Stimulated activated naive CD4-positive, alpha-beta T cell treated with Interleukin-2 at 50 U/mL for 16 hours (primary cell): ENCODE measurements at places on chromosomes 2 and 18.

- DNase-seq: no peak
These were observed 11.8 kb downstream of the CD8A start for GRCh38 chr2:86778957-86779356.

DNA sequence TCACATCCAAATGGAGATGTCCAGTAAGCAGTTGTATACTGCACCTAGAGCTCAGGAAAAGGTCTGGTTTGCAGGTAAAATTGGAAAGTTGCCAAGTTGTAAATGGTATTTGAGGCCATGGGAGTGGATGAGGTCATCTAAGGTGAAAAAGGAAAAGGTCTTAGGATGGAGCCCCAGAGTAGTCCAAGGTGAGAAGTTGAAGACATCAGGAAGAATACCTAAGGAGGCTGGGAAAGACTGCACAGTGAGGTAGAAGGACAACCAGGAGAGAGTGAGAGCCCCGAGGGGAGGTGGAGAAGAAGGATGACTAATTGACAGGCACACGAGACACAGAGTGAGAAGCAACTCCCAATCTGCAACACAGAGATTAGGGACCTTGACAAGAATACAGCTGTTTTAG lies 10.7 kb downstream of the DPP4 start:
- no peak for DNase-seq

GRCh38 chr2:233997707-233998106 lies 52.8 kb upstream of the SPP2 start:
- DNase-seq: no peak

- DNase-seq: no peak
These were observed 140.2 kb downstream of the PLCL1 start for GRCh38 chr2:197944416-197945096.

DNA sequence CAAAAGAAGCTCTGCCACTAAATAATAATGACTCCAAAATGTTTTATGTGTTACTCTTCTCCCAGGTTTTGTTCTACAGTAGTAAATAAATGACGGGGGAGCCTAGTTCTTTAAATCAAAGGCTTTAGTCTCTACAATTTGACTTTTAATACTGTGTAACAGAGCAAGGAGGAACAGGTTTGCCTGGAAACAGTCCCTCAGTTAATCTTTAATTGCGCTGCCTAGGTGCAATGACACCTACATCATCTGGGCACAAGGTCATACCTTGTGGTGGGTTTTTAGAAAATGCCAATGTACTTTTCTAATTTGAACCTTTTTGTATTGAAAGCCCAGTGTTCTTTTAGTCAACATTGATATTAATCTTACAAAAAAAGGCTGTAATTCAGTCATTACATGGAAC lies 287.3 kb upstream of the SETBP1 start:
- DNase-seq: no peak
